ENCODE measurements at places on chromosomes 3 and 15.

DNA sequence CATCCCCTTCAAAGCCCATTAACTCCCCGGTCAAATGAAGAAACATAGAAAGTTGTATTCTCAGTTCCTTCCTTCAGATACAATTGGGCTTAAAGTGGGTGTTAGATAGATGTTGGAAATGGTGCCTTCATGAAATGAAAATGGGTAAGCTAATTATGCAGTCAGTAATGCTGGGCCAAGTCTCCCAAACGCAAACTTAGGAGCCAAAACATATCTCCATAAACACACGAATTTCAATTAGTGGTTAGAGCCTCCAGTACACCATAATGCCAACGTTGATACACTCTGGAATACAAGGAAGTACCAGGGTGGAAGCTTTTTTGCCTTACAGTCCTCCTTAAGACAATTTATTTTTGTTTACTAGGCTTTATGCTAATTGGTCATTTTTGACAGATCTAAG is 1059.0 kb downstream of the TUSC7 start:
- DNase-seq: no peak

GRCh38 chr3:87796843-87797185 is 262.0 kb downstream of the CGGBP1 start:
- no peak for DNase-seq

DNA sequence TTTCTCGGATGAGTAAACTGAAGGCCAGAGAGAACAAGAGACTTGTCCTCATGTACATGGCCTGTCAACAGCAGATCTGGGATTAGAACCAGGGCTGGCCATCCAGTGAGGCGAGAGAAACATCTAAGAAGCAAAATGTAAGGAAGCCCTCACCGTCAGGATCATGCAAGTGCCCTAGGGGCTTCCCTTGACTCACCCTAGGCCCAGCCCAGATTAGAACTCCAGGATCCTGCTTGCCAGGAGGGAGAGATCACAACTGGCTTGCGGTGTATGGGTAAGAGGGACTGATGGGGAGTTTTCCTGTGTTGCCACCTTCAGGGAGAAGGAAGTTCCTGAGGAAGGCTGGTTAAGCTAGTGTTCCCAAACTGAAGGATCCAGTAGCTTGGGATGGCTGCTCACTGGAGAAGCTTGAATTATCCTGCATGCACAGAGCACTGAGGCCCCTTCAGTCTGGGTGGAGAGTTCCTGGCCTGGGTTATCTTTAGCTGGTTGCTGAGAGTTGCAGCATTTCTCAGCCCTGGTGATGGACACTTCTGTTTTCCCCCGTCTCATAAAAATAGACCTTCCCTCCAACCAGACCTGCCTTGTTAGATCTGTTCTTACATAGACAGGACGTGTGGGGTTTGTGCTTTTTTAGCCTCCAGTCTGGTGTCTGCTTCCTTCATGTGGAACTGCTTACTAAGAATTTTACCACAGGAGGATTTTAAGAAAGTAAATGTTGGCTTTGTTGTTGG is 28.2 kb upstream of the XIRP1 start:
- DNase-seq: no peak

DNA sequence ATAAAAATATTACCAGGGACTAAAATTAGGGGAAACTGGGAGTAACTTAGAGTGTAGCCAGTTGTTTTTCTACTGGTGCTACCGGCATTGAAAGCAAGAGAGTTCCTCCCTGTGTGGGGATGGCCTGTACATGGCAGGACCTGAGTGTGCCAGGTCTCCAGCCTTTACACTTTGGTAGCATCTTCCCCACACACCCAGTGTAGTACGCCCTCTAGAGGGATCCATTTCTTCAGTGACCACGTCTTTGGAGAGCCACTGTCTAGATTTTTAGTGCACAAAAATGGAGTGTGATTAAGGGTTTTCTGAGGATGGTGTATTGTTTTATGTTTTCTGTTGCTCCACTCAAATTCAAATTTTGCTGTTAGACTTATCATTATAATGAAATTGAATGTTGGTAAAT is 507.0 kb upstream of the TPRG1 start:
- peak; percentile 45 for DNase-seq

DNA sequence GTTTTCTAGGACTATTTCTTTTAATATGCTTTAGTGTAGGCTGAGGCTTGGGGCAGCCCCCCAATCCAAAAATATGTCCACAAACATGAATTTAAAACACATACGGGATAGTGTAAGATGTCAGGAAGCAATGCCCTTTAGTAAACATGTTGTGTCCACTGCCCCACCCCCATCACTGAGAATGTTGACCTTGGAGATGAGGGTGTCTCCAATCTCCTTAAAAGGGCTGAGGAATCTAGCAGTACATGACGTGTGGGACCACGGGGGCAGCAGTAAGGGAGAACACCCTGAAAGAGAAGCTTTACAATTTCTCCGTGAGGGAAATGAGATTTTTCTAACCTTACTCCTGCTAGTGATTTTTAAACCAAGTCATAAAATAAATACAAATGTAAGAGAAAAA is 84.7 kb downstream of the SQOR start:
- no peak for DNase-seq

DNA sequence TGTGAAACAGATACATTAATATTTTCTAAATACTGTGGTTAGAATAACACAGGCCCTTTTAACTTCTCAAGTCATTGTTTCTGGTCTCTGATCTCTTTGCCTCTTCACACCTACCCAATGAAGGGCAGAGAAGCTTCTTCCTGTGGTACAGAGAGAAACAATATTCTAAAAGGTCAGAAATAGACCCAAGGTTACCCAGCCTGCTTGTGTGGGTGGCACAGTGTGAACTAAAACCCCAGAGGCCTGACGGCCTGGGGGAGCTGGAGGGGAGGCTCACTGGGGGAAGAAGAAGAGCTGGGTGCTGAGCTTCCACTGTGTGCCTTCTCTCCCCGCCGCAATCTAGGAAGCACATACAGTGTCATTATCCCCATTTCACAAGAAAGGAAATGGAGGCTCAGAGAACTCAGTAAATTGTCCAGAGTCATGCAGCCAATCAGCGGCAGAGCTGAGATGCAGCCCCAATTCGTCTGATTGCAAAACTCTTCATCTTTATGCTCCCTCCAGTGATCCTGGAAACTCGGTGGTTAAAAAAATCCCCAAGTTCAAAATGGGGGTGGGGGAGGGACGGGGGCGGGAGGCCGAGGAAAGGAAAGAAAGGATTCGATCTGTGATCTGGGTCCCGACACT is 64.1 kb upstream of the HEG1 start:
- DNase-seq: no peak

DNA sequence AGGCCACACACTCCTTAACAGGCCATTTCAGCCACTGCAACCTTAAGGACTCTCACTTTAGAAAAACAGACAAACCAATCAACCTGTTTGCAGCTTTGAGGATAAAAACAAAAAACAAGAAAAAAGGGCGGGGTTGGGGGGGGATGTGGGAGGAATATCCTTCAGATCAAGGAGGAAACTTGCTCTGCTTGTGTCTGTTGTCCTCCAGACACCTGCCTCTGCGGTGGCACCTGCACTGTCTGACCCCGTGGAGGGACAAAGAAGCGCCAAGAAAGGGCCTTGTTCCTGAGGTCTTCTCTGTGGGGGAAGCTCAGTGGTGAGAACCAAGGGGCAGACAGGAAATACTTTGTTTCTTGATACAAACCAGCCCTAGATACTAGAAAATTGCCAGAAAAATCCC is 70.5 kb downstream of the POLR2M start:
- DNase-seq: no peak

DNA sequence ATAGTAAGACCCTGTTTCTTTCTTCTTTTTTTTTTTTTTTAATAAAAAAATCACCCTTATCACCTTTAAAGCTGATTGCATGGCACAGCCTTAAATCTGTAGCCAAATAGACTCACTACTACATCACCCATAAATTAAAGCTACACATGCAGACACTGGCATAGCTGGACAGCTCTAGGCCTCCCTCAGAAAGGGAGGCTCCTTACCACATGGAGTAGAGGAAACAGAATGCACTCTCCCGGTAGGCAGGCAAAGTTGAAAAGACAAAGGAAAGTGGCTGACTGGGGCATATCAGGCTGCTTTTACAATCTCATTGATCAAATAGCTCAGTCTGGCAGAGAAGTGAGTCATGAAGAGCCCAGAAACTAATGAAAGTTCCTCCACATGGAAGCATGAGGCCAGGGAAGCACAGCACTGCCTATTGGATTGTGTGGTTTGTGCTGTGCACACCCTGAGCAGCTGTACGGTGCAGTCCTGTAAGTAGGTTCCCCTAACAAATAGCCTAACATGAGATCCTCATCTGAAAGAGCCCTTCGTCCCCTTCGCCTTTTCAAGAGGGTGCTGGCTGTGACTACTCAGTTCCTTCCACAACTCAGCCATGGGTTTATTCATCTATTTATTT is 32.7 kb upstream of the FAM98B start:
- no peak for DNase-seq

DNA sequence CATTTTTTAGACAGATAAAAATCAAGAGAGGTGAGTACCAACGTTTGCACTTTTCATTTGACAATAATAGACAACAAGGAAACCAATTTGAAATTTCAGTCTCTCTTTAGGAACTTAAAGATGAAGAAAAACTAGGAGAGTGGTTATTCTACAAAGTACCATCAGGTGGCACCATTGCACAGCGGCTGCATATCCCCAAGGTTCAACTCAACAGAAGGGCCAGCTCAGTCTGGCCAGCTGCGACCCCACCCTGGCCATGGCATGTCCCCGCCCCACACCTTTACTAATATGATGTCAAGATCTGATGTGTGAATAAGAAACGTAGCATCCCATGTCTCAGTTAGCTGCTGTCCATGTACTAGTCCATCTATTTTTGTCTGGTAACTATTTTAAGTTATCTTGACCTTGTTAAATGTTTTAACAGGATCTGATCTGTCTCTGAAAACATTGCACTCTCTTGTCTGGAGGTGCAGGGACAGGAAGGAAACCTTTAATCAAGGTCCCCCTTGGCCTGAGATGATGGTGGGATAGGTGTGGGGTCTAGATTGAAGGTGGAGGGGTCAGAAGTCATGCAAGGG is 35.5 kb upstream of the CGNL1 start:
- DNase-seq: no peak
